Activated B cell treated with CpG ODN at 0.5 μM for 24 hours (primary cell): ENCODE measurements at places on chromosomes 16 and 17. TPM values are rescaled to one million over a fixed set of nuclear protein-coding genes. Genes with fewer than 3 reads are reported as not detected.

Gene SBK1
- total RNA-seq: 0.39 and 0.58 TPM in 2 replicates

Gene PYDC1
- total RNA-seq: 0.27 TPM in 1 of 2 replicates, not detected in the other

Gene P2RX1
- 22.0 and 26.0 TPM in 2 replicates for total RNA-seq

Gene PRSS36
- 0.56 and 0.60 TPM in 2 replicates for total RNA-seq

Gene TK1
- total RNA-seq: 3.8 TPM in 2 replicates

Gene TMEM114
- not detected in 2 replicates for total RNA-seq

Gene HBQ1
- total RNA-seq: not detected in 2 replicates

Gene KREMEN2
- total RNA-seq: 1.3 and 1.7 TPM in 2 replicates

Gene RAB26
- 0.61 TPM in 1 of 2 replicates, not detected in the other for total RNA-seq

Gene BCL6B
- total RNA-seq: 0.31 and 0.88 TPM in 2 replicates

Gene CCL8
- total RNA-seq: not detected in 2 replicates

Gene PYY
- not detected in 2 replicates for total RNA-seq

Gene SLC5A2
- not detected in 2 replicates for total RNA-seq

Gene STAC2
- total RNA-seq: not detected in 2 replicates

Gene MAPT
- 0.18 and 0.22 TPM in 2 replicates for total RNA-seq

Gene KRTAP16-1
- total RNA-seq: not detected in 2 replicates

Gene IRX3
- total RNA-seq: not detected in 2 replicates

Gene SLC2A4
- not detected in 2 replicates for total RNA-seq

Gene KRT40
- total RNA-seq: not detected in 2 replicates

Gene CPD
- total RNA-seq: 8.2 and 8.6 TPM in 2 replicates

Gene NME1
- 130 and 138 TPM in 2 replicates for total RNA-seq

Gene GRAP
- total RNA-seq: 31.5 and 39.2 TPM in 2 replicates

Gene MILR1
- 13.5 and 13.9 TPM in 2 replicates for total RNA-seq

Gene CDH1
- 8.2 and 10.7 TPM in 2 replicates for total RNA-seq

Gene CD300E
- 0.09 and 0.29 TPM in 2 replicates for total RNA-seq

Gene CBX2
- total RNA-seq: 0.37 and 0.67 TPM in 2 replicates

Gene SLFN5
- 15.2 and 15.3 TPM in 2 replicates for total RNA-seq

Gene SEPTIN12
- total RNA-seq: not detected in 2 replicates

Gene MVP
- 177 and 179 TPM in 2 replicates for total RNA-seq

Gene BTBD17
- not detected in 2 replicates for total RNA-seq

Gene MMP25
- total RNA-seq: 0.13 and 0.34 TPM in 2 replicates

Gene SSTR5
- total RNA-seq: not detected in 2 replicates

Gene KRT26
- total RNA-seq: not detected in 2 replicates

Gene CCL18
- total RNA-seq: not detected in 2 replicates

Gene KRT28
- not detected in 2 replicates for total RNA-seq

Gene CBX8
- total RNA-seq: 4.0 and 4.9 TPM in 2 replicates

Gene SLFN12L
- 2.0 and 2.4 TPM in 2 replicates for total RNA-seq

Gene KRTAP4-6
- total RNA-seq: not detected in 2 replicates

Gene DDX52
- 35.6 and 39.9 TPM in 2 replicates for total RNA-seq
